EH (cell line): ENCODE measurements at places on chromosomes 1 and 21.

- DNase-seq: no peak
These were observed 19.4 kb downstream of the MECR start for GRCh38 chr1:29211086-29212030.

- peak; percentile 60 for DNase-seq
These were observed 2.3 kb upstream of the KCNC4 start for GRCh38 chr1:110207831-110208230.

GRCh38 chr1:115068826-115069585, 20.3 kb downstream of the TSPAN2 start:
- peak; percentile 67 for DNase-seq

DNA sequence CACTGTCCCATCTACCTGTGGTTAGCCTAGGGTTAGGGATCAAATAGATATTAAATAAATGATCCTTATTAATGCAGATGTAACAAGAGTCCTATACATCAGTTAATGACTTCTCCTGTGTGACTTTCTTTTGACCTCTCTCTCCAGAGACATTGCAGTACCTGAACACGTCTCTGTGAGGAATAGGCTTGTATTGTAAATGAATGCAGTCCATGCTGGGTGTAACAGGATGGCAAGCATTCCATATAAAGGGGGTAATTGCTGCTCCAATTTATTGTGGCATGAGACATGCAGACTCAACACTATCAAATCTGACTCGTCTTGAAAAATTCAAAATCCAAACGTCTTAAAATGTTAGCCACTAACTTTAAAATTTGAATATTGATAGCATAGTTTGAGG, 189.5 kb downstream of the PRDM2 start:
- no peak for DNase-seq

GRCh38 chr1:47841356-47841755, 155.8 kb downstream of the TRABD2B start:
- no peak for DNase-seq

- no peak for DNase-seq
These were observed 43.2 kb upstream of the ZNF281 start for GRCh38 chr1:200452850-200453552.

DNA sequence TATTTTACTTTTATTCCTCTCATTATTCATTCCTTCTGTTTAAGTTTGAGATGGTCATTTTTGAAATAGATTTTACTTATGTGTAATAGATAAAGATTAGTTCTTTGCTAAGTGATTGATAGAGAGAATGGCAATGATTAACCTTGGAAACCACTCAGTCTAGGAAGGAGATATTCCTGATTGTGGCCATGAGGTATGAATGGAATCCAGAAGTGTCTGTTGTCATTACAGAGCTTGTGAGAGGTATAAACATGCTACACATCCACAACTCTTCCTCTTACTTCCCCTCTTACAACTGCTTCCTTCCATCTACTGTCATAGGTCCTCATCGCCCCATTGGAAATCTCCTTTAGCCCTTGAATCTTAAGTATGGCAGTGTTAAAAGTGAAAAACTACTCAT, 988.8 kb upstream of the B3GALT2 start:
- peak; percentile 46 for DNase-seq

GRCh38 chr1:169160845-169161495, 54.5 kb downstream of the ATP1B1 start:
- peak; percentile 6 for DNase-seq

DNA sequence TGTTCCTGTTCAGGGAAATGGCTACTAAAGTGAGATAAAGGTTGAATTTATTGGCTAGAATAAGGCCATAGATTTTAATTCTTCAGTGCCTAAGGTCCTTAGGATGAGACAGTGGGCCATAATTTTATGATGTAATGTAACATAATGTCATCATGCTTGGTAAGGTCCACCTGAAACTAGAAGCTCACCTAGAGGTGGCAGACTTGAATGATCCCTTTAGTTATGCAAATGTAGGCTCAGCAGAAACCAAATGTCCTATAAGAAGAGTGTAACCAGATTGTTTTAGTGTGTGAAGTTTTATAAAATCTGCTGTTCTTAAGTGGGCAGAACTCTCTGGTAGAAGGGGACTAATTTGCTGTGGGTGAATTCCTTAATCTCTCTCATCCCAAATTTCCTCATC, 13.5 kb upstream of the SETDB1 start:
- no peak for DNase-seq

DNA sequence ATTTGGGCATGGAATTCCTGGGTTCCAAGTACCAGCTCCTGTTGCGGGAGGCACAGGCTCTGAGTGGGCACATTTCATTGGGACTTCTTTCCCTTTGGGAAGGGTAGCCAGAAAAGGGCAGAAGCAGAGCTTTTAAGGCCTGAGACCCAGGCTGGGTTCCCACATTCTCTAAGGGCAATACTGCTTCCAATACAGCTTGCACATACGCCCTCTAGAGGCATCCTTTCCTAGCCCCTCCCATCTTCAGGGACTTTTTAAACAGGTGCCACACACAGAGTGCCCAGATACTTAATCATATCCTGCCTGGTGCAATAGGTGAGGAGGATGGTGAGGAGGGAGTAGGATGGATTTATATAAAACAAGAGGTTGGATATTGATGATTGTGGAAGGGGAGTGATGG, 5.7 kb downstream of the GPR88 start:
- DNase-seq: no peak

DNA sequence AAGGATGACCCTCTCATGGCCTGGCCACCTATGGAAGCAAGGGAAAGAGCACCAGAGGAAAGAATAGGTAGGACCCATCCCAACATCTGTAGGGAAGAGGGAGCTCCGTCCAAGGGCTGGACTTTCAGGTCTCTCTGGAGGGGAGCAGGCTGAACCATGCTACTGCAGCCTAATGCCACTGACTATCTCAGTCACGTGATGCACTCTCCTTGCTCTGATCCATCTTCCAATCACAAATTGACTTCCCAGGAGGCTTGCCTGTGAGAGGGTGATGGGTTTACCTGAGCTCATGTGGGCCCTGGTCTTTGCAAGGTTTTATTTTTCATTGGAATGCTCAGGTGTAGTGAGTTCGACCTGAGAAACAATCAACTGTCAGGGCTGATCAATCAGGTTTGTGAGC, 128.8 kb downstream of the CACNA1E start:
- no peak for DNase-seq

- no peak for DNase-seq
These were observed 27.2 kb downstream of the RHEX start for GRCh38 chr1:206080026-206080820.

DNA sequence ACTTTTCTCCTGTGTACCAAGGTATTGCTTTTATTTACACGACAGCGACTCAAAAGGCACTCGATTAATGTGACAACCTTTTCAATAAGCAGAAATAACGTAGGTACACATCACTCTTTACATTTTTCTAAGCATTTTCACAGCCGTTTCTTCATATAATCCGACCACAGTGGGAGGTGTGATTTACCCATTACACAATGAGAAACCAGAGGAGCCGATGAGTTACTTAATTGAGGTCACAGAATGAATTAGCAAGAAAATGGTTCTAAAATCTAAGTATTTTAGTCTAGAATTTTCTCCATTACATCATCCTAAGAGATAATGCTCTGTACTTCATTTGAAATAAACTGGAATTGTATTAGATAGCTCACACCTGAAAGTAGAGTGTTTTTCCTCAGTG, 71.5 kb downstream of the UMODL1 start:
- no peak for DNase-seq

- DNase-seq: no peak
These were observed 57.5 kb upstream of the SDC3 start for GRCh38 chr1:30965924-30966599.

GRCh38 chr1:241063276-241063675, 293.7 kb downstream of the RGS7 start:
- no peak for DNase-seq

- no peak for DNase-seq
These were observed 245.4 kb upstream of the CHRM3 start for GRCh38 chr1:239140968-239141367.

GRCh38 chr1:13664451-13664850, 35.5 kb upstream of the PRDM2 start:
- DNase-seq: no peak

DNA sequence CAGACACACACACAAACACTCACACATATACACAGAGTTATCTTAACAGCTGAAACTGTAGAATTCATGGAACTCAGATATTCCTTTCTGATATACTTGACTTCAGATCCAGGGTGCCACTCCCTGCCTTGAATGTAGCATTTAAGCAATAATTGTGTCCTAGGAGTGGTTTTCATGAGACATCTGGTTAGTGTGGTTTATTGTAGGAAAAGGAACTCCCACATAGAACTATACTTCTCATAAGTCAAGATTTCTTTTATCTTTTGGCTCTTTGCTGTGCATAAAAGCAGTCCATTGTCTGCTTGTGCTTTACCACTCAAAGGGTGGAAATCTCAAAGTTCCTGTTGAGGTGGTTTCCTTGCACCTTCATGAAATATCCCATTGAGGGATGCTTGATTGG, 272.6 kb upstream of the SGIP1 start:
- DNase-seq: peak; percentile 63

GRCh38 chr1:224411766-224412165, 22.8 kb downstream of the WDR26 start:
- DNase-seq: peak; percentile 79

DNA sequence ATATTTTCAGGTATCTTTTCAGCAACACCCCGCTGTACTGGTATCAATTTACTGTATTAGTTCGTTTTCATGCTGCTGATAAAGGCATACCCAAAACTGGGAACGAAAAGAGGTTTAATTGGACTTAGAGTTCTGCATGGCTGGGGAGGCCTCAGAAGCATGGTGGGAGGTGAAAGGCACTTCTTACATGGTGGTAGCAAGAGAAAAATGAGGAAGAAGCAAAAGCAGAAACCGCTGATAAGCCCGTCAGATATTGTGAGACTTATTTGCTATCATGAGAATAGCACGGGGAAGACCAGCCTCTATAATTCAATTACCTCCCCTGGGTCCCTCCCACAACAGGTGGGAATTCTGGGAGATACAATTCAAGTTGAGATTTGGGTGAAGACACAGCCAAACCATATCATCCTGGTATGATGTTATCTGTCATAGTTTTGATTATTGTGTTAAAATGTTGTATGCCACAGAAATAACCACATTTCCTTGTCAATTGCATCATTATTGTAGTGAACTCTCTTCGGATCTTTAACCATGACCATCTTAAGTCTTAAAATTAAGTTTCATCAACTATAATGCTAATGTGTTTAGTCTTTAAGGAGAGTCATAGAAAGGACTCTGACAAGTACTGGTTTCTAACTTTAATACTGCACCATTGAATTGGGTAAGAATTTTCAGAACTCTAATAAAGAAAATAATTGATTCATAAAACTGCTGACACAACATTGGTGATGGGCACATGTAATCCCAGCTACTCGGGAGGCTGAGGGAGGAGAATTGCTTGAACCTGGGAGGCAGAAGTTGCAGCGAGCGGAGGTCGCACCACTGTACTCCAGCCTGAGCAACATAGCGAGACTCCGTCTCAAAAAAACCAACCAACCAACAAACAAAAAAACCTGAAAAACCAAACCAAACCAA, 58.2 kb downstream of the TBX19 start:
- no peak for DNase-seq

GRCh38 chr1:7235871-7236517, 450.7 kb downstream of the CAMTA1 start:
- DNase-seq: no peak

DNA sequence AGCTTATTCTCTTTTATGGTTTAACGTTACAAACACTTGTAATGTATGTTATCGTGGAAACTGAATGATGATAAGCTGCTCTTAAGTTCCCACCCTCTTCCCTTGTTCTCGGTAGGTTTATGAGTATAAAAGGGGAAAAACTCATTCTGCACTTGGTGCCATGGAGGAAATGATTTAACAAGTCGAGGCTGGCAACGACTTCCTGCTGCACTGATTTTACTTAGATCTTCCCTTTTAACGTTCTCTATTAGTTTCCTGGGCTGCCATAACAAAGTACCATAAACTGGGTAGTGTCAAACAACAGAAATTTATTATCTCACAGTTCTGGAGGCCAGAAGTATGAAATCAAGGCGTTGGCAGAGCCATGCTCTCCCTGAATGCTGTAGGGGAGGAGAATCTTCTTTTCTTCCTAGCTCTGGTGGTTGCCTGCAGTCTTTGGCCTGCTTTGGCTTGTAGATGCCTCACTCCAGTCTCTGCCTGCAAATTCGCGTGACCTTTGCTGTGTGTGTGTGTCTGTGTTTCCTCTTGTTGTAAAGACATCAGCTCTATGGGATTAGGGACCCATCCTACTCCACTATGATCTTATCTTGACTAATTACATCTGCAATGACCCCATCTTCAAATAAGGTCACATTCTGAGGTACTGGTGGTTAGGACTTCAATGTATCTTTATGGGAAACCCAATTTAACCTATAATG, 26.3 kb downstream of the HUNK start:
- DNase-seq: peak; percentile 27

DNA sequence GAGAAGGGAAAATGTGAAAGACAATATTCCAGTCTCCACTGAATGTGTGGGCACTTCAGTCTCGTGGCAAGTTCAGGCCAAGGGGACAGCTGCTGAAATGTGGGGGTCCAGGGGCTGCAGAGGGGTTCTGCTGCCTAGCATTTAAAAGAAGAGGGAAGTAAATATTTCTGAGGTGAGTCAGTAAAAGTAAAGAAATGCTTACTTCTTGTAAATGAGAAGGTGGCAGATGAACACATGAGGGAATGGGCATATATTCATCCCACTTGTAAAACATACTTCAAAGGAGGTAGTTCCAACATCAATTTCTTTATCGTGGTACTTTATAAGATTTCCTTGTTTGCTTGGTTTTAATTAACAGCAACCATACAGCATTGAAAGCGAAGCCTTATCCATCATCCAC, 63.1 kb upstream of the HIVEP3 start:
- no peak for DNase-seq

- peak; percentile 80 for DNase-seq
These were observed 223.0 kb downstream of the LTN1 start for GRCh38 chr21:28769683-28770082.

DNA sequence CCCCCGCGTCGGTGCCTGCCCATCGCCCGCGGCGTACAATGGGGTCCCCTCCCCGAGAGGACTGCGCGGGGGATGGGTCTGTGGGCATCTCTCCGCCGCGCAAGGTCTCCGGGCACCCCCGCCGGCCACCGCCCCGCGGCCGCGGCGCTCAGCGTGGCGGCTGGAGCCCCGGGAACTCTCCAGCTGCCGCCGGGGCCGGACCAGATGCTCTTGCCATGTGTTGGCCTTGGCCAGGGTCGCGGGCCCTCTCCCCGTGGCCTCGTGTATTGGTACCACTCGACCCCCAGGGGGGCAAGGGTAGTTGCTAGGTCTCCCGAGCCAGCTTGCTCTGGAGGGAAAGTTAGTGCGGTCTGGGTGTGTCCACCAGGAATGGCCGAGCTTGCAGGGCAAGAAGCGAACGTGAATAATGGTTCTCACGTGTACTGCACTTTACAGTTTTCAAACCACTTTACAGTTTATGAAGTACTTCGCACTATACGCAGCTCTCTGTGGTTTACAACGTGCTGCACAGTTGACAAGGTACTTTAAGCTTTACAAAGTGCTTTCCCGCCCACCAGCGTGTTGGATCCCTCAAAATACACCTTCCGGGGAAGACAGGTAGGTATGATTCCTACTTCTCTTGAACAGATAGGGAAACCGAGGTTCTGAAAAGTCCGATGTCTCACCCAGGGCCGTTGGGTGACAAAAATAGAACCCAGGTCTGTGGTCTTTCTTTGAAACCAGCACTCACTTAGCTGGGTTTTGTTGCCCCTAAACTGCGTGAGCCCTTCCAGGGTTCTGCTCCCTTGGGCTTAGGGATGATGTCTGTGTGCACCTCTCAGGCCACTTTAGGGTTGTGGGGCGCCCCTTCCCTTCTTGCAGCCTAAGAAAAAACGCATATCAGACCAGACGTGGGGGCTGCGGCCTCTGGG, 1.2 kb downstream of the EPHB2 start:
- no peak for DNase-seq
